Left ventricle myocardium superior (tissue), 1 donor: ENCODE measurements at places on chromosomes 1 and 21.
A peak's percentile ranks its signal among the peaks of the same experiment; 100 is the strongest.

- peak; percentile 59 for DNase-seq
Observed at GRCh38 chr1:236727521-236727920, 41.2 kb downstream of the ACTN2 start.

DNA sequence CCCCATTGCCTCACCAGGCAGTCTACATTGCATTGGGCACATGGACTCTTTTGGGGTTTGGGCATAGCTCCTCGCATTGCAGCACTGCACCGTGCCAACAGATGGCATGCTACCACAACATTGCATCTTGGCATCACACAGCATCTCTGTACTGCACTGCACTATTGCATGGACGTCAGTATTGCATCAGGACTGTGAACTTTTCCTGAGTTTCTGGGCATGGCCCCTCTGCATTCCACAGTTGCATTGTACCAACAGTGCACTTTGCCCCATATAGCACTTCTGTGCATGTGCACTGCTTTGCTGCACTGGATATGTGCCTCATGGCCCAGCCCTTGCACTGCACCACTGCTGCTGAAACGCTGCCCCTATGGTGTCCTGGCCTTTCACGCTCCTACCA lies 9.6 kb downstream of the PTPRU start:
- DNase-seq = no peak

GRCh38 chr1:29704430-29704829 lies 468.1 kb downstream of the PTPRU start:
- no peak for DNase-seq

GRCh38 chr21:26572076-26572701 lies 897 bp downstream of the CYYR1 start:
- DNase-seq = no peak

DNA sequence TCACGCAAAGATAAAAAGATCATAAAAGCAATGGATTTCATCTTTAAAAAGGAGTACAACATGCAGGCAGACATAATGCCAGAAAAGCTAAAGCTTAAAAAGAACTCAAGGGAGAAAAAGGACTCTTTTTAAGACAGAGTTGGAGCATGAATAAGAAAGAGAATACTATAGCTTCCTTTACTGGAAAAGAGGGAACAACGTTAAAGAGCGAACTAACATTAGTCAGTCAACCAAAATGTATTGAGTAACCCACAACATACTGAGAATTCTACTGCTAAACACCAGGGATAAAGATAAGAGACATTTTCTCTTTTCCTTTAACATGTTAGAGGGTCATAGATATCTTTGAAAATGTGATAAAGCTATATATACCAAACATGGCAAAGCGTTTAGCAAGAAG lies 182.0 kb downstream of the DUSP10 start:
- DNase-seq = no peak

- DNase-seq = no peak
Observed at GRCh38 chr21:30567617-30568016, 6.5 kb upstream of the KRTAP19-7 start.

- DNase-seq = no peak
Observed at GRCh38 chr1:109185357-109185756, 28.4 kb upstream of the SARS1 start.

DNA sequence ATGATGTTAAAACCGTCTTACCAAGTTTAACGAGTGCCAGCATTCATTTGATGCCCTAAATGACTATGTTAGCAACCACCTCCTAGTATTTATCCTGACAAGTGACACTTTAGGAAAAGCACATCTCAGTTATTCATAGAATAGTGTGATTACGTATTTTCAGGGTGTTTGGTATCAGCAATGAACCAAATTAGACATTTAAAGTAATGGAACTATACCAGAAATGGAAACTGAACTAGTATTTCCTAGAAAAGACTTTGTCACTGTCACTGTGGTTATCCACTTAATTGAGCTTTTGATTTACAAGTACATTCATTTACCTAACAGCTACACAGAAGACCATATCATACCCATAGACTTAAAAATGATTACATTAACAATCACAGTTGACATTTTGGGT lies 3.6 kb upstream of the IL12RB2 start:
- DNase-seq = no peak

GRCh38 chr1:26696654-26697430 lies 1.0 kb downstream of the ARID1A start:
- DNase-seq = peak; percentile 63

DNA sequence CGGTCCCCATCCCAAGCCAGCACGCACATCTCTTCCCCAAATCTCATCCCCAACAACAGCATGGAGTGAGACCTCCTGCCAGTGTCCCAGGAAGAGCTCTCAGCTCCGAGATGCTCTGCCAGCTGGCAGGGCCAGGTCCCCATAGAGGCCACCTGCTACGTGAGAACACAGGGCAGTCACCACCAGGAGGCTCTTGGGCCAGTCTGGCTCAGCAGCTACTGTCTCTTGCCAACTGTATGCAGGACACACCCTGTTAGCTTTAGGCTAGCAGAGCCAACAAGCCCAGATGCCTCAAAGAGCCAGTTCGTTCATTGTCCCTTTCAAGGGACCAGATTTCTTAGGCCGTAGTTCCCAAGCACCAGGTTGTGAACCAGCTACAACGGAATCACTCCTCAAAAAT lies 36.9 kb downstream of the FBXO2 start:
- DNase-seq = no peak

DNA sequence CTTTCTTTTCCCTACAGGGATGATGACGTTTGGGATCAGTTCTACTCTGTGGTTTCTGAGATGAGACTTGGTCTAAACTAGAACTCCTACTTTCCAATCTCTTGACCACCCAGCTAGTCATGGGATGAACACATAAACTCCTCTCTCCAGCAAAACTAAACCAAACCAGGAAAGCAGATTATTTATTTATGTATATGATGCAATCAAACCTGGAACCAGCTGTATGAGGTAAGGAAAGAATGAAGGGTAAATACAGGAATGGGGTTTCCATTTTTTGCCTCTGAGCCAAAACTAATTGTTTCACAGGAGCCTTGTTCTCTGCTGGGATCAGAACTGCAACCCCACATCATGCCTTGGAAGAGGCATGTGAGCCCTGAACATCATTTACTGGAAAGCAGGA lies 3.3 kb upstream of the AGT start:
- no peak for DNase-seq

DNA sequence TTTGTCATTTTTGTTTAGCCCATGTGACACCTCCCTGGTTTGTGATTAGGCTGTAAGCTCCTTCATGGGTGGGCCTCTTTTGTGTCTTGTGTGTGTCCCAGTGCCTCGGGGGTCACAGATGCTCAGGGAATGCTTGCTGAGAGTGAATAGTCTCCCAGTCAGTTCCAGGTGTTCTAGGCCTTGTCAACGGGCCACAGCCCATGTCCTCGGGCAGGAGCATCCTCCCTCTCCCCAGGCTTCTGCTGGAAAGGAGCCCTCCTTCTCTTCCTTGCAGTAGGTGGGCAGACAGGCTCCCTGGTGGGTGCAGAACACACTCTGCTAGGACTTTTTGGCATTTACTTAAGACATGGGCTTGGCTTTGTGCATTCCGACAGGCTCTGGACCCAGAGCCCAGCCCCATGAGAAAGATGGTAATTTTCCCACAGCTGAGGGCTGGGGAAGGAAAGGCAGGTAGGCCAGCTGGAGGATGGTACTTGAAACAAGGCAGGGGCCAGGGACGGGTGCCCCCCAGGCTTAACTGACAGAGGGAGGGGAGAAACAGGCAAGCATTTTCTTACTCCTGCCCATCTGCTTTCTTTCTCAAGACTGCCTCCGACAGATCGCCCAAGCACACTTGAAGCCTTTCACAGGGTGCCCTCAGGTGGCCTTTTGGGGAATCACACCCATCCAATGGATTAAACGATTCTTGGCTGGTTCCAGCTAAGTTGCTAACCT lies 7.1 kb upstream of the CPLANE2 start:
- DNase-seq = peak; percentile 79

DNA sequence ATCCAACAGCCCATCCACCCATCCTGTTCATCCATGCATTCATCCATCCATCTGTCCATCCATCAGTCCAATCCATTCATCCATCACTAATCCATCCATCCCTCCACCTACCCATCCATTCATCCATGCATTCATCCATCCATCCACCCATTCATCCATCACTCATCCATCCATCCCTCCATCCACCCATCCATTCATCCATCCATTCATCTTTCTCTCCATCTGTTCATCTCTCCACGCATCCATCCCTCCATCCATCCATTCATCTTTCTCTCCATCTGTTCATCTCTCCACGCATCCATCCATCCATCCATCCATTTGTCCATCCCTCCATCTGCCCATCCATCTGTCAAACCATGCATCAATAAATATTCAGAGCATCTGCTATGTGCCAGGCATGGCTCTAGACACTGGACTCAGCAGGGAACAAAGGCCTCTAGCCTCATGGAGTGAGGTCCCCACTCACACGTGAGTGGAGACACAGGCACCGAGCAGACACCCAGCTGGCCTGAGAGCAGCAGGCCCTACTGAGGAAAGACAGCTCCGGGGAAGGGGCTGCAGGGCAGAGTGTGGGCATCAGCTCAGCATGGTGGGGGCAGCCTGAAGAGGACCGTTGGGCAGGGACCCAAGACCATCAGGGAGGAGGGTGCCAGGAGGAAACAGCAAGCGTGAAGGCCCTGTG lies 9.6 kb downstream of the KRTAP10-1 start:
- peak; percentile 11 for DNase-seq

DNA sequence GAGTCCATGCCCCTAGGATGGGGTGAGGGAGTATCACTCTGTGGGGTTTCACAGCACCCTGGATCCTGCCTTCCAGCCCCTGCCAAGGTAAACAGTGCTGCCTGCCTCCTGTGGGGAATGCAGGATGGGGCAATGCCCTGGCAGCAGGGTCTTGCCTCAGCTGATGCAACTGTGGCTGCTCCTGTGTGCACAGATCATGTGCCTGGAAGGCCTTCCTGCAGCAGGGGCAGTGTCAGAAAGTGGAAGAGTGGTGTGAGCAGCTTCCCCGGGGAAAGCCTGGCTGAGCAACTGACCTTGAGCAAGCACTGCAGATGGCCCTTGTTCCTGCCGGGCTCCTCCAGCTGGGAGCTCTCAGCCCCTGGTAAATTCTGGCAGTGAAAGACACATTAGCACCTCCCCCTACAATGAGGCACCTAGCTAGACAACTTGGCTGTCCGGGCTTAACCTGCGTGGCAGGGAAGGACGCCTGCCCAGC lies 9.9 kb downstream of the TOR3A start:
- peak; percentile 77 for DNase-seq

GRCh38 chr1:151943591-151943990 lies 34.3 kb upstream of the THEM4 start:
- DNase-seq = no peak

- no peak for DNase-seq
Observed at GRCh38 chr1:152185544-152186391, 26.7 kb upstream of the RPTN start.

- no peak for DNase-seq
Observed at GRCh38 chr21:38824124-38824822, 18.5 kb downstream of the ETS2 start.
